ENCODE measurements at places on chromosomes 16 and 17.

DNA sequence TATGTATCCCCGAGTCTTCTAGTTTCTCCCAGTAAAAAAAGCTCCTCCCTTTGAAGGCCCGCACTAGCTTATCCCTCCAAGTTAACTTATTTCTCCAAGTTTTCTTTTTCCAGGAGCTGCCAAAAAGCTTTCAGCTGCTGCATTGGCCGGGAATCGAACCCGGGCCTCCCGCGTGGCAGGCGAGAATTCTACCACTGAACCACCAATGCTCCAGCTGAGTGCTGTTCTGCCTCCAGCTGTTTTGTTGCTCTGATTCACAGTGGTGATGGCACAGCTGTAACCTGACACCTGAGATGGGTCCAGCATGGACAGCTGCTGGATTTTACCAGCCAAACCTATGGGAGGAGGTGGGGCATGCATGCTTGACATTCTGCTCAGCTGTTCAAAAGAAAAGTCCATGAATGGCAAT, 22.1 kb downstream of the VAC14 start:
- DNase-seq, result no peak

GRCh38 chr16:30615358-30616091, 5.3 kb upstream of the ZNF689 start:
- DNase-seq, result peak; percentile 63

GRCh38 chr17:38568845-38569510, 36.8 kb downstream of the SRCIN1 start:
- no peak for DNase-seq

- DNase-seq, result peak; percentile 78
These were observed 916 bp downstream of the PAGR1 start for GRCh38 chr16:29816694-29817441.

DNA sequence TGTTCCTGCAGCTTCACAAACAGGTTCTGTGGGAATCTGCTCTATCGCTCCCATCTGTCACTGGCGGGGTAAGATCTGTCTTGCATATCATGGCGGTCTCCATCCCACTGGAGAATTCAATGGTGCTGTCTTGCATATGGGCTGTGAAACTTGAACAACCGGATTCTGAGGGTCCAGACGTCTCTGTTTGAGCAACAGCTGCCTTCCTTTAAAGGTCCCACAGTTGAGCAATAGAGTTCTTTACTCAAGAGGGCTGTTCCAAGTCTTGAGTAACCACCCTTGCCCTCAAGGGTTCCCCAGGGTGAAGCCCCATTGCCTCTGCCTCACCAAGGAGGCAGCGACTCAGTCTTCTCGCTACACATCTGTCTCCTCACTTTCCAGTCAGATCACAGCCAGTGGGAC, 50.8 kb downstream of the ZFHX3 start:
- DNase-seq, result no peak
